Activated CD4-positive, CD25-positive, alpha-beta regulatory T cell (primary cell): ENCODE measurements at places on chromosomes 7 and 10.

DNA sequence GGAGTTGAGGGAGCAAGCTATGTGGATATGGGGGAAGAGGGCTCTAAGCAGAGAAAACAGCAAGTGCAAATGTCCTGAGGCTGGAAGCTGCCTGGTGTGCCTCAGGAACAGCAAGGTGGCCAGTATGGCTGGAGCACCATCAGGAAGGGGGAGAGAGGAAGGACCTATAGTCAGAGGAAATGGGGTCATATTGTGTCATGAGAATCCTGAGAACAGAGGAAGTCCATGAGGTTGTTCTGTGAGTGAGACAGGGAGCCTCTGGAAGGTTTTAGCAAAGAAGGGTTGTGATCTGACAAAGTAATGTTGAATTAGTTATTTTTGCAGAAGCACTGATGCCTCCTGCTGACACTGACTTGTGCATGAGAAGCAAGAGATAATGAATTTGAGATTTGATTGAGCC lies 204.3 kb downstream of the PTEN start:
- DNase-seq: no peak

DNA sequence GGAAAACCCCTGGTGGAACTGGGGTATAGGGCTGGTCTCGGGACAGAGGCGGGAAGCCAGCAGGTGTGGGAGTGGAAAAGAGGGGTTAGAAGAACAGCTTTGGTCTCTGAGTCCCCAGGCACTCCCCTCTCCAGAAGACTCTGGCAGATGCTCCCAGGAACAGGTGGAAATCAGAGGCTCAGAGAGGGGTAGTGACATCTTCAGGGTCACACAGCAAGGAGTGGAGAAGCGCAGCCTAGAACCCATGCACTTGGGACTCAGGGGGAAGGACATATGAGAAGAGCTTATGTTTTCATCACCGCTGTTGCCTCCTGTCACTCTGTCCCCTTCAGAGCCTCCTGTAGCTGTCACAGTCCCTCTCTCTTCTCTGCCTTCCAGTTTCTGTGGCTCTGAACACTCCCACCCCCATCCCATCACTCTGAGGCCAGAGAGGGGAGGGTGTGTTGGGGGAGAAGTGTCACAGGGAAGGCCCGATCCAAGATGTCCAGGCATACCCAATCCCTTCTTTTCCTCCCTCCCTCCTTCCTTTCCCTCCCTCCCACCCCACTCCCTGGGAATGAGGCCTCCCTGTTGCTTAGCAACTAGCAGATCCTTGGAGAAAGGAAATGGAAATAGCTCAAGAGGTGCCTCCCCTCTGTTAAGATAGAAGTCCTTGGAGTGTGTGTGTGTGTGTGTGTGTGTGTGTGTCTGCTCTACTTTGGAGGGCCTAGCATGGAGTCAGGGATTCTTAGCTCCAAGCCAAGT lies 32.0 kb downstream of the SRRM3 start:
- DNase-seq: no peak

- no peak for DNase-seq
Measured at GRCh38 chr10:26314265-26315013, 97.9 kb downstream of the GAD2 start.

GRCh38 chr7:7536396-7537019 lies 835 bp upstream of the COL28A1 start:
- no peak for DNase-seq

GRCh38 chr10:131771634-131772358 lies 129.0 kb upstream of the PPP2R2D start:
- DNase-seq: no peak

DNA sequence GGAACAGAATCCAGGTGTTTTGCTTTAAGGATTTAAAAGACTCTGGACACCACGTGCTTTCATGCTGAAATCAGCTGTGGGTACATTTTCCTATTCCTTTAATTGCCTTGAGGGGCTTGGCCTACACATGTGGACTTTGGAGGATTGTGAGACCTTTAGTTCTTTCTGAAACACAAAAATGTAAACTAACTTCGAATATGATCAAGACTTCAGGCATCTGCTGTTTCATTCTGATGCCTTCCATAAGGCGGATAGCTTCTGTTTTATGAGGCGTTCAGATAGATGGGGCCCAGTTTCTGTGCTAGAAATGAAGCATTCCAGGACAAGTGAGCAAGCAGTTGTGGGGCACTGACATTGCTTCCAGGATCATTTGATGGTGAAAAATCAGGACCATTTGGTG lies 1.5 kb upstream of the NOBOX start:
- no peak for DNase-seq

GRCh38 chr10:74186678-74187077 lies 35.7 kb downstream of the ADK start:
- DNase-seq: no peak

DNA sequence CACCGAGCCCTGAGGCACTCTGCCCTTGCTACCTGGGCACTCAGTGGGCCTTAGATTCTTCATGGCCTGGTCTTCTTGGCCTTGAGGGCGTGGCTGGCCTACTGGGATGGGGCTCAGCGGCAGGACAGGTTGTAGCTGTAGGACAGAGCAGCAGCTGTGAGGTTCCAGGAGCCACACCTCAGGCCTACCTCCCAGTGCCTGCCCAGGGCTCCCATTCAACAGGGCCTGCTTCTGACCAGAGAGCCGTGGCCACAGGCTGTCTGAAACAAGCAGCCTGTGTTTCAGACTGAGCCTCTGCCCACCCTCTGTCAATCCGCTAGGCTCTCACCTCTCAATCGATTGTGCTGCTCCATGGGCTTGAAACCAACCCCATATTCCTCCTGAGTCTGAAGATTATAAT lies 928.0 kb upstream of the ZNF722 start:
- DNase-seq: no peak

DNA sequence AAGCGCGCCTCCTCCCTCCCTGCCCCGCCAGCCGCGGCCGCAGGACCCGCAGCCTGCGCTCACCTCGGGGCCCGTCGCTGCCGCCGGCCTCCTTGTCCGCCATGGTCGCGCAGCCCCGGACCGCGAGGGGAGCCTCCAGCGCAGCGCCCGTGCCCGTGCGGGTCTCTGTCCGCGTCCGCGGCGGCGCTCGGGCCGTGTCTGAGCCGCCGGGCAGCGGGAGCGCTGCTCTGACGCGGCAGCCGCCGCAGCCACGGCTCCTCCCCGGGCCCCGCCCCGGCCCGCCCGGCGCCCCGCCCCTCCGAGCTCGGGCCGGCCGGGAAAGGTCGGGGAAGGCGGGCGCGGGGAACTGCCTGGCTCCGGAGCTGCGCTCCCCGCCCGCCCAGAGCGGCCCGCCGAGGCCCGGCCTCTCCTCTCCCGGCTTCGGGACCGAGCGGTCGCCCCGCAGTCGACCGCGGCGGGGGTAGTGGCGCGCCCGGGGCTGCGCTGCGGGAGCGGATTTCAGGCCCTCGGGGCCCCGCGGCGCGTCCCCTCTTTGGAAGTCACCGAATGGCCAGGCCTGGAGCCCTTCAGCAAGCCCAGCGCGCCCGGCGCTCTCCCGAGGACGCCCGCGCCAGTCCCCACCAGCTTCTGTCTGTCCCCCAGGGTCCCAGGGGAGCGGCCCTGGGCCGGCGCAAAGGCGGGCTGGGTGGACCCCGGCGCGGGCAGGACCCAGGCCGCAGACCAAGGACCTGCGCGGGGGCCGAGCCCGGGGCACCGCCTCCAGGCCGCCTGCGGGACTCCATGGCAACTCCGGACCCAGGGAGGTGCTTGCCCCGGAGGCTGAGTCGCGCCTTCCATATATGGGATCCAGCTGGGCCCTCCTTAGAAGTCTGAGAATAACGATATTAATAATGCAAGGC lies at the start of gene HSPA12A:
HSPA12A (minus strand) TSS at position 200 of the 899 bp plus-strand sequence; CDS start at position 103, 97 bp downstream.
- DNase-seq: no peak

GRCh38 chr7:151728746-151729145 lies 148.2 kb downstream of the PRKAG2 start:
- DNase-seq: no peak

GRCh38 chr10:113442336-113442735 lies 110.5 kb upstream of the HABP2 start:
- DNase-seq: no peak

DNA sequence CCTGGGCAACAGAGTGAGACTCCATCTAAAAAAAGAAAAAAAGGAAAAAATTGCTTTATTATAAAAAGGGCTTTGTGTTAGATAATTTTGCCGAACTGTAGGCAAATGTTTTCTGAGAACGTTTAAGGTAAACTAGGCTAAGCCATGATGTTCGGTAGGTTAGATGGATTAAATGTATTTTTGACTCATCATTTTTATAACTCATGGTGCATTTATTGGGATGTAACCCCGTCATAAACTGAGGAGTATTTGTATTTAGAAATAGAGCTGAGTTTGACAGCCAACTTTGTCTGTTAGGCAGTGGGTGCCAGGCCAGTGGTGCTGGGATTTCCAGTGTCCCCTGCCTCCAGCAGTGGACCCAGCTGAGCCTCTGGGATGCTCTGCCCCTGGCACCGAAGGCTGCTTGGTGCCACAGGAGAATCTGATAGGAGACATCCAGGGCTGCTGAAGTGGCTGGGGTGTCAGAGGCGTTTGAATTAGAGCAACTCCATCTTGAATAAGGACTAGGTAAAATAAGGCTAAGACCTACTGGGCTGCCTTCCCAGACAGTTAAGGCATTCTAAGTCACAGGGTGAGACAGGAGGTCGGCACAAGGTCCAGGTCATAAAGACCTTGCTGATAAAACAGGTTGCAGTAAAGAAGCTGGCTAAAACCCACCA lies 114.9 kb upstream of the EEPD1 start:
- no peak for DNase-seq

- no peak for DNase-seq
Measured at GRCh38 chr7:47737601-47738000, 155.7 kb upstream of the TNS3 start.

GRCh38 chr7:132292803-132293202 lies 283.5 kb downstream of the PLXNA4 start:
- DNase-seq: no peak

DNA sequence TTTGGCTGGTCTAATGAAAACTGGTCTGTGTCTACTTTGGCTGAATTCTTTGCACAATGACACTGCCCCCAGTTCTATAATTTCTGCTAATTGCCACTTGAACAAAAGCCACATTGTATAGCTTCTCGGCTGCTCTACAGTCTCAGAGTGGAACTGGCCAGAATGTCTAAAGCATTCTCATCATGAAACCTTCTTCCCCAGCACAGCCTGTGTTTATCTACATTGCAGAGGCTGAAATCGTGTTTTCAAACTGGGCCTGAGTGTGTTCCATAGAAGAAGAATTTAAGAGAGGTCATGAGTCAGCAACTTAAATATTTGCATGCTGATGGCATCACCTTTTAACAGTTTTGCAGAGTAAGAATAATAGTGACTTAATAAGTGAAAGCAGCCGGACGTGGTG lies 177.2 kb downstream of the BUB3 start:
- no peak for DNase-seq

DNA sequence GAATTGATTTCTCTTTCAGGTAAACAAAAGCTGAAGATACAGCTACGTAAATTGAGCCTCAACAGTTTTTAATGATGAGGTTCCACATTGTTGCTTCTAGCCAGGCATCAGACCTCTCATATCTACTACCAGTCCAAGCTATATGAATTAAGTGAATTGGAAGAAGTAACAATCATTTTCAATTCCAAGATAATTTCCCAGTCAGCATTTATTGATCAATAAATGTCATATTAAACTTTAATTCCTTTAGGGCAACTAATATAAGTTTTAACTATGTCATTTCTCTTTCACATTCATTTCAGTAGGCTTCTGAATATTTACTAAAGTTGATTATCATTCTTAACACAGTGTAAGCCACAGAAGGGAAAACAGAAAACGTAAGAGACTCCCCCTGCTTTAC lies 1413.7 kb upstream of the CELF2 start:
- DNase-seq: no peak
